ENCODE measurements at places on chromosomes 1 and 21. TPM values are rescaled to one million over a fixed set of nuclear protein-coding genes. Genes with fewer than 3 reads are reported as not detected.
A peak's percentile ranks its signal among the peaks of the same experiment; 100 is the strongest.

- peak; percentile 16 for DNase-seq
These were observed 369.6 kb downstream of the RYR2 start for GRCh38 chr1:237411621-237412020.

GRCh38 chr1:202568826-202569225 is 141.4 kb downstream of the SYT2 start:
- DNase-seq: no peak

DNA sequence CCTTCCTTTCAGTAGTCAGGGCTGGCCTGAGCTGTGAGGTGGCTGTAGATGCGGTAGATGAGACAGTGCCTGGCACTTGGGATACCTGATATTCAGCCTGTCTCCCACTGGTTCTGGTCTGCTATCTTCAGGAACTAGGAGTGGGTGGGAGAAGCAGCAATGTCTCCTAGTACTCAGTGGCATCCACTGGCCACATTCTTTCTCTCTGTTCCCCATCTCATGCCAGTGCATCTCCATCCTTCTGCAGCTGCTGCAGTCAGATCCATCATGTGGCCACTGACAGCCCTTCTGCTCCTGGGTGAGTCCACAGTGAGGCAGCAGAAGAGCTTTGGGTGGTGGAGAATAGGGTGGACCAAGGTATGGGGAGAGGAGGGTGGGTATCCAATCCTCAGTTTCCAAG is 1.1 kb downstream of the FCRLB start:
- no peak for DNase-seq

Gene SELENBP1
- polyA plus RNA-seq: not detected

Gene NCF2
- 3.4 TPM for polyA plus RNA-seq

Data from mammary epithelial cell (primary cell).